NCI-H1694 treated with DMSO at 0.1 percent for 48 hours (cell line): ENCODE measurements at places on chromosomes 5 and 9.

DNA sequence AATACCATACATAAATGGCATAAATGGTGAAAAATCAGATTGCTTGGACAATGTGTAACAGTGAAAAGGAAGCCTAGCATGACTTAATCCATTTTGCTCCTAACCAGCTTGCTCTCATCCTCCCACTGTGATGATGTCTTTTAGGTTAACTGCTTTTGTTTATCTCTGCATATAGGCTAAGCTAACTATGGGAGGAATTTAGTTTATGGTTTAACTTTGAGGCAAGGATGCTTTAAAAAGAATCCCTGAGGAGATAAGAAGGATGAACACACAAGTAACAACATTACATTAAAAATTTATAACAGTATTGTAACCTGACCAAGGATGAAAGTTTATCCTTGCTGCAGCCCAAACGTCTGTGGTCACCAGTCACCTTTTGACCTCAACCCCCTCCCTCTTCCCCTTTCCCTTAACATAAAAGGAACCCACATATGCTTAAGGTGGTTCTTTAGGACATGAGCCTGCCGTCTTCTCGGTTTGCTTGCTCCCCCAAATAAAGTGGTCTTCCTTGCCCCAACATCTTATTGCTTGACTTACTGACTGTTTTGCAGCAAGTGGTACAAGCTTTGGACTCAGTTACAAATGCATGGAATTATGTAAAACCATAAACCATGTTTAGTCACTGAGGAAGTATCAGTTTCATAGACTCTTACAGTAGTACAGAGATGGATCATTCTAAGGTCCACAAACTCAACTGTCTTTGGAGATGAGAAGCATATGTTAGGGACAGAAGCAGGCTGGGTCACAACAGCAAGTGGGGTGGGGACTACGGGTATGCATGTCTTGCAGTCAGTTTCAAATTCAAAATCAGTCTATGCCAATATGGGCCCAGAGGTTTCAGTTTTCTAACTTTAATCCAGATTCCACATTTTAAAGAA, 31.3 kb downstream of the AGXT2 start:
- DNase-seq, result no peak

DNA sequence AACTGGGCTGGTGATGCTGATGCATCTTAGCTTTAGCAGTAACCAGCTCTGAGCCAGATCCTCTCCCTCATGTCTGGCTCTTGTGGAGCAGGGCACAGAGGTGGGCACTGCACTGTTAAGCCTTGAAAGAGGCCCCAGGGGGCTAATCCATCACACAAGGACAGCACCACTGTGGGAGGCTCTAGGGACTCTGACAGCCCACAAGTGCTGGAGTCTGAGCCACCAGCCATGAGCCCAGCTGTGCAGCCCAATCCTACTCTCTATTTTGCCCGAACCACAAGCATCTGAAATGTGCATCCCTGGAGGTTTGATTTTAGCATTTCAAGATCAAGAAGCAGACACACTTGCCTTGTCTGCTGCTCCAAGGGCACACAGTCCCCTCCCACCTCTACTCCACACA, 407.1 kb upstream of the TRPC7 start:
- no peak for DNase-seq

GRCh38 chr9:113951032-113951372, 74.9 kb downstream of the ZNF618 start:
- DNase-seq, result no peak

- no peak for DNase-seq
Observed at GRCh38 chr9:8917956-8918739, 1118.6 kb upstream of the DMAC1 start.

GRCh38 chr5:116013936-116014335, 18.3 kb upstream of the ARL14EPL start:
- DNase-seq, result no peak

- no peak for DNase-seq
Observed at GRCh38 chr5:120361941-120362340, 102.2 kb upstream of the PRR16 start.

GRCh38 chr9:137162505-137163364, 7.1 kb downstream of the LRRC26 start:
- no peak for DNase-seq

DNA sequence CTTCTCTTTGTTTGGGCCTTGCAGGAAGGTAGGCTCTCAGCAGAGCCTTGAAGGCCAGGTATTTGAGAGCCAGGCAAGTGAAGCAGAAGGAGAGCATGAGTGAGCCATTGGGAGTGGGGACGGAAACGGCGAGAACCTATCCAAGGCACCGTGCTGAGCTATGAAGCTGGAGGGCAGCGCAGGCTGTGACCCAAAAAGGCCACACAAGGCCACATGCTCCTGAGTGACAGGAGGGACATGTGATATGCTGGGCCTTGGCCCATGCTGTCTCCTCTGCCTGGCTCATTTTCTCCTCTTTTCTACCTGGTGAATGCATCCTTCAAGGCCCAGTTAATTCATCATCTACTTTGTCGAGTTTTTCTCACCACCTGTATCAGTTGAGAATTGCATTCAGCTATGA, 136.3 kb downstream of the PALM2AKAP2 start:
- DNase-seq, result no peak

GRCh38 chr5:90503596-90503995, 25.8 kb downstream of the LYSMD3 start:
- no peak for DNase-seq

- no peak for DNase-seq
Observed at GRCh38 chr5:75059912-75060545, 7.7 kb upstream of the GCNT4 start.

GRCh38 chr9:69292078-69292477, 32.9 kb upstream of the ENTREP1 start:
- DNase-seq, result no peak

DNA sequence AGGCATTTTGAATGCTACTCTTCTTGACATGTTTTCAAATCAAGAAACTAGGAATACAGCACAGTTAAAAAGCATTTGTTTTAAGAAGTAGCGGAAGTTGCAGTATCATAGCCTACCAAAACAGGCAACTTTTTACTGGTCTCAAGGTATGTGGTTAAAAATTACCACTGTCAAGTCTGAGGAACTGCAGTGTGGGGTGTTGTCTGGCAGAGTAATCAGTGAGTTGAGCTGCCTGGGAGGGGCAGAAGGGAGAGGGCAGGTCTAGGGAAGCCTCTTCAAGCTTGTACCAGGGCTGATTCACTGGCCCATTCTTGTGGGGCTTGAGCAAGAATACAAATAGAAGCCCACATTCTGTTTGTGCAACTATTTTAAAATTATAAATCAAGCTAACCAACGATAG, 42.4 kb upstream of the SV2C start:
- no peak for DNase-seq

GRCh38 chr5:138210985-138211384, 2.1 kb downstream of the CDC23 start:
- DNase-seq, result no peak

DNA sequence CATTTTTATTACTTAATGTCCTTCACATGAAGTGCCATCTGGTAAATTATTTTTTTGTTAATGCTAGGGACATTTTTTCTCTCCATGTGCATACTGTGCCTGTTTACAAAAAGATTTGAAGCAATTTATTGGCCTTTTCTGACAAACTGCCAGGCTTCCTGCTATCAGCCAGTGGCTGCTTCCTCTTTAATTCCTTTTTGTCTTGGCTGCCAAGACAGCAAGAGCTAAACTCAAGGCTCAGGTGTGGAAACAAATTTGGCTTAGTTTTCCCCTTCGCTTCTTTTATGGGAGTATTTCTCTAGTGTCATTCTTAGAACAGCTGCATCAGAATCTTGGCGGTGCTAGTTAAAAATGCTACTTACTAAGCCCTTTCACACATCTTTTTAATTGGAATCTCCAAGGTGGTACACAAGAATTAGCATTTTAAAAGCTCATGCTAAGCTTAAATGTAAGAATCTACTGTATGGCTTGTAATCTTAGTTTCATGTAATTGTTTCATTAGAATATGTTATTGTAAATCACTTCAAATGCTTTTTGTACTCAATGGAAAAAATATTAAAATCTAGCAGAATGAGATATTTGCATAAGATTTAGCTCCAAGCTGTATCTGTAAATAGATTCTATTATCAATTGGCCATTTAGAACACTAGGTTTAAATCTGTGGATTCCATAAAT, 134.2 kb upstream of the RASGRF2 start:
- peak; percentile 20 for DNase-seq

DNA sequence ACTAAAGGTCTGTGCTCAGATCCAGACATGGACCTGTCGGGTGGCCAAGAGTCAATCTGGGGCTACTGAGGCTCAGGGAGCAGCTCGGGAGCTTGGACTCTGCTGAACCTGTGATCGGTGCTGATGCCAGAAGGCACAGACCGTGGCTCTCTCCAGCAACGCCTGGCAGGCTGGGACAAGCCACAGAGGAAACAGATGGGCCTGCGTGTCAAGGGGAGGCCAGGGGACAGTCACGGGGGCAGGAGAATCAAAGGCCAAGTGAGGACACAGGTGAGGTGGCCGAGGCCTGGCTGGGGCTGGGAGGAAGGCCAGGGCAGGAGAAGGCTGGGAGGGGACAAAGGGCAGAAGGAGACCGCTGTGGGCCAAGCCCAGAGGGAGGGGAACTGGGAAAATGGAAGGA, 43.4 kb downstream of the EPB41L4B start:
- DNase-seq, result peak; percentile 58

DNA sequence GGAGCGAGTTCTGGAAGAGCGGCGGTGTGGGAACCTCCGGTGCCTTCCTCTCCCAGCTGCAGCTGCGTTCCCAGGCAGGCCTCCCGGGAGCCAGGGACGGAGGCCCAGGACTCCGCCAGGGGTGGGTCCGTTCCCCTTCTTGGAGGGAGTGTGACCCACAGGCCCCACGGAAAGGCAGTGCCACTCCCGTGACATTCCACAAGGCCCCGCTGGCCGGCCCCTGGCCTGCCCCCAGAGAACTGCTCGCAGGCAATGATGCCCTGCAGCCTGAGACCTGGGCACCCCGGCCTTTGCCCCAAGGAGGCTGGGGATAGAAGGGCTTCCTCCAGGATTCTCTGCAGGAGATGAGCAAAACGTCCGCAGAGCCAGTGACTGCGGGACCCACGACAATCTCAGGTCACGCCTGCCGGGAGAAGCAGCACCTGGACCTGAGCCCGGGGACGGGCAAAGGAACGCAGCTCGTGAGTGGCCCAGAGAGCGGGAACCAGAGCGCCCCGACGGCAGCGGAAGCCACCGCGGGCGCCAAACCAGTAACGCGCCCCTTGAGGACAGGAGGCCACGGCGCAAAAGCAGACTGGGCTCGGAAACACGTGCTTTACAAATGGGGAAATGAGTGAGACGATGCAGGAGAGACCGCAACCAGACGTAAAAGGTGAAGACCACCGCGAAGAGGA, 9.3 kb downstream of the OBP2B start:
- DNase-seq, result no peak

GRCh38 chr5:50958852-50959457, 292.5 kb downstream of the PARP8 start:
- DNase-seq, result peak; percentile 21

- no peak for DNase-seq
Observed at GRCh38 chr5:140251527-140251973, 51.4 kb downstream of the PFDN1 start.

DNA sequence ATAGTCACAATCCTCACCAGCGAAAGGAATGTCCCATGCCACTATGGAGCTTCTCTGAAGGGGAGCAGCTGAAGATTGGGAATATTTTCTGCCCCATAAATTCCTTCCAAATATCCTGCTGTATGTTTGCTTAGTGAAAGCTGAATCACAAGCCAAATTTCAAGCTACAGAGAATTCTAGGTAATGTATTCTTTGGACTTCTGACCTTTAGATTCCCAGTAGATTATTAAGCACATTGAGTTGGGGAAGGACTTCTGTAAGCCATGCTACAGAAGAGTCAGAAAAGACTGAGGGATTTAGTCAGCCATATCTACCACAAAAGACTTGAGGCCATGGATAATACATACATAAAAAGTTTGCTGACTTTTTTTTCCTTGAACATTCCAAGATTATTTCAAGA, 1342.0 kb upstream of the NUDT12 start:
- no peak for DNase-seq

GRCh38 chr9:113854310-113854709, 21.8 kb upstream of the ZNF618 start:
- DNase-seq, result no peak

- DNase-seq, result no peak
Observed at GRCh38 chr5:181173420-181174342, 26.3 kb downstream of the OR2V2 start.

DNA sequence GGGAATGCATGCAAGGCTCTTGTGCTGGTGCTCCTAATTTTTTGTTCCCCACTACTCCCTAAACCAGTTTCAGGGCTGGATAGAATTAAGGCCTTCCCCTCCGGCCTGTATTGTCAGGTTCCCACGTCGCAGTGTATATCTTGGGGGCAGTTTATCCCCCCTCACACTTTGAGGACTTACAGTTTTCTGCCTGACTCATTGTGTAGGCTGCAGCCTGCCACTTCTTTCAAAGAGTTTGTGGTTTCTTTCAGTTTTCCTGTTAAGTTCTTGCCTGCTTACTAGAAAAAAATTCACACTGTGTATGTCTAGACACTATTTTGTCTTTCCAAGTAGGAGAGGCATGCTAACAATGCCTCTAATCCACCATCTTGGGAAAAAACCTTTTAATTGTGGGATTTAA, 28.4 kb upstream of the BTNL3 start:
- no peak for DNase-seq
